Foreskin fibroblast (primary cell): ENCODE measurements at places on chromosomes 5 and 9.

DNA sequence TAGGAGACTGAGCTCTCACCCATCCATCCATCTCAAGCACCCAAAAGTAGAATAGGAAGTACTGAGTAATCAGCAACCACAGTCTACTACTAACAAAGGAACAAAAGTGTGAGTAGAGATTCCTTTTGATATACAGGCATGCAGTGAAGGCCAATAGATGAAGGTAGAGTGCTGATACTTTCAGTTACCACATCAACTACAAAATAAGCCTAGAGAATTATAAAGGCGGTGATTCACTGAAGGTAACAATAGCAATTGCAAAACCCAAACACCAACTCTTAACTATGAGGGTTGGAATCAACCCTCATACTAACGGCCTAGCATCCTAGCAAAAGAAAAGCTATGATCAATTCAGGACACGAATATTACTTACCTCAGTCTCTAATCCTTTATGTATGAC is 992.6 kb downstream of the DNAH5 start:
- DNase-seq: no peak

GRCh38 chr5:38341641-38342040 is 83.3 kb downstream of the EGFLAM start:
- no peak for DNase-seq

DNA sequence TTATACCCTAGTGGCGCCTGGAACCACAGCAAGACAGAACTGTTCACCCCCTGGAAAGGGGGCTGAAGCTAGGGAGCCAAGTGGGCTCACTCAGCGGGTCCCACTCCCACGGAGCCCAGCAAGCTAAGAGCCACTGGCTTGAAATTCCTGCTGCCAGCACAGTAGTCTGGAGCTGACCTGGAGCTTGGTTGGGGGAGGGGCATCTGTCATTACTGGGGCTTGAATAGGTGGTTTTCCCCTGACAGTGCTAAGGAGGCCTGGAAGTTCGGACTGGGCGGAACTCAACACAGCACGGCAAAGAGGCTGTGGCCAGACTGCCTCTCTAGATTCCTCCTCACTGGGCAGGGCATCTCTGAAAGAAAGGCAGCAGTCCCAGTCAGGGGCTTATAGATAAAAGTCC is 19.5 kb downstream of the BTNL3 start:
- no peak for DNase-seq

DNA sequence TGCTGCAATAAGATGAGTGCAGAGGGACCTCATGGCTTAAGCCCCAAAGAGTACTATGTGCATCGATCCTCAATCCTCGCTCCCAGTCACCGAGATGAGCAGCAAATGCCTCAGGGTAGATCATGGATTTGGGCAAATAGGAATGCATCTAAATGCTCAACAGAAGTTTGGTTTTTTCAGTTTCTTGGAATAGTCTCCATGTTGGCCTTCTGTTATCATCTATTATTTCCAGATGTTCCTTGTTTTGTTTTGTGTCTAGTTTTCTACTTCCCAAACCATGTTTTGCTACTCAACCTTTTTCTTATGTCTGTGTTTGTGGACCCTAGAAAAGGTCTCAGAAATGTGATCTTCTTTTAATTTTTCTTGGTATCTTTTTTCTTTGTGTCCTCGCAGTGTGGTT is 43.5 kb upstream of the RASGRF2 start:
- no peak for DNase-seq

GRCh38 chr9:107740088-107740980 is 250.8 kb upstream of the KLF4 start:
- peak; percentile 45 for DNase-seq

DNA sequence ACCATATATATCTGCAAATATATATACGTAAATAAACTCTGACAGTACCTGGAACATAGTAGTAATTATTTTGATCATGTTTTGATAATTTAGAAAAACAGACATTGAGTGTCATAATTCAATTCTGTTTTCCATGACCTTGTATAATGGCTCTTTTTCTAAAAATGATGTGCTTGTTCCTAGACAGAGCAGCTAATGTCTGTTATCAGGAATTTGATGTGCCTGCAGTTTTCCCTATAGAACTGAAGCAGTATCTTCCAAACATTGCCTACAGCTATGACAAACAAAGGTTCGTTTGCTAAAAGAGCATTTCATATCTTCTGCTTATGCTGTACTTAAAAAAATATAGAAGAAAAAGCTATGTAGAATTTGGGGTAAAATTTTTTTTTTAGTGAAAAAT is 5.3 kb downstream of the SETD9 start:
- no peak for DNase-seq

DNA sequence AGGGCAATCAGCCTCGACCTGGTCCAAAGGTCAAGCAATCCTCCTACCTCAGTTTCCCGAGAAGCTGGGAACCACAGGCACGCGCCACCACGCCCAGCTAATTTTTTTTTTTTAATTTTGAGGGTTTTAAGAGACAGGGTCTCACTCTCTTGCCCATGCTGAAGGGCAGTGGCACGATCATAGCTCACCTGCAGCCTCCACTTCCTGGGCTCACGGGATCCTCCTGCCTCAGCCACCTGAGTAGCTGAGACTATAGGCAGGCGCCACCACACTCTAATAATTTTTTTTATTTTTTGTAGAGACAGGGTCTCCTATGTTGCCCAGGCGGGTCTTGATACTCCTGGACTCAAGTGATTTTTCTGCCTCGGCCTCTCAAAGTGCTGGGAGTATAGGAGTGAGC is 1.6 kb downstream of the UIMC1 start:
- DNase-seq: no peak

GRCh38 chr5:103120607-103121200 is 603 bp downstream of the PPIP5K2 start:
- DNase-seq: peak; percentile 29

GRCh38 chr9:127503947-127504886 is 52.9 kb downstream of the LRSAM1 start:
- DNase-seq: peak; percentile 89

DNA sequence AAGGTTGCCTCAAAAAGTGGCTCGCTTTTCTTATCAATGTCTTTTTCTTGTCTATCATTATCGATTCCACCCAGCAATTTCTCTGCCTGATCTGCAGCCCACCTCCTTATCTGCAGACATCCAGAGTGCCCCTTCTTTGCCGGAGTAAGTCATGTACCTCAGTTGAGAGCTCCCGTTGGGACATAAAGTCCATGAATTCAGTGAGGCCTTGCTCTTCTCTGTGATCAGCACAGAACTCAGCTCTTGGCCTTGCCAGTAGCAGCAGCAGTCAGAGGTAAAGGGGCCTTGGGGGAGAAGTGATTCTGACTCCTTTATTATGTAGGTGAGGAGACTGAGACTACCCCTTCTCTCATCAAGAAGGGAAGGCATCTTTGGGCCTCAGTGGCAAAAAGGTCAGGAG is 24.9 kb upstream of the DCAF12 start:
- DNase-seq: no peak

DNA sequence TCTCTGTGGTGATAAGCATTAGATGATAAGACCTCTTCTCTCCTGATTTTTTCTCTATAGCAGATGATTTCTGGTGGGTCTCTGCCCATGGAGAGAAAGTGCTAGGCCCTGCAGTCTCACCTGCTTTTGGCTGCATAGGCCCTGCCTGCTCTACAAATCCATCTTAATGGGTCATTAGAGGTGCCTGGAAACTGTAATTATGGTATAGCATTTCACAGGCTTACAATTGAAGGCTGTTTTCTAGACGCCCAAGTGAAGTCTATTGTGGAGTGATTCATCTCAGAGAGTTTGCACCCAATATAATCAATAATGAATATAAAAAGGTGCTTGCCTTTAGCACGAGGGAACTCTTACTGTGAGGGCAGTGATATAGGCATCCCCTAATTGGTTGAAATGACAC is 33.8 kb downstream of the NEUROG1 start:
- no peak for DNase-seq

DNA sequence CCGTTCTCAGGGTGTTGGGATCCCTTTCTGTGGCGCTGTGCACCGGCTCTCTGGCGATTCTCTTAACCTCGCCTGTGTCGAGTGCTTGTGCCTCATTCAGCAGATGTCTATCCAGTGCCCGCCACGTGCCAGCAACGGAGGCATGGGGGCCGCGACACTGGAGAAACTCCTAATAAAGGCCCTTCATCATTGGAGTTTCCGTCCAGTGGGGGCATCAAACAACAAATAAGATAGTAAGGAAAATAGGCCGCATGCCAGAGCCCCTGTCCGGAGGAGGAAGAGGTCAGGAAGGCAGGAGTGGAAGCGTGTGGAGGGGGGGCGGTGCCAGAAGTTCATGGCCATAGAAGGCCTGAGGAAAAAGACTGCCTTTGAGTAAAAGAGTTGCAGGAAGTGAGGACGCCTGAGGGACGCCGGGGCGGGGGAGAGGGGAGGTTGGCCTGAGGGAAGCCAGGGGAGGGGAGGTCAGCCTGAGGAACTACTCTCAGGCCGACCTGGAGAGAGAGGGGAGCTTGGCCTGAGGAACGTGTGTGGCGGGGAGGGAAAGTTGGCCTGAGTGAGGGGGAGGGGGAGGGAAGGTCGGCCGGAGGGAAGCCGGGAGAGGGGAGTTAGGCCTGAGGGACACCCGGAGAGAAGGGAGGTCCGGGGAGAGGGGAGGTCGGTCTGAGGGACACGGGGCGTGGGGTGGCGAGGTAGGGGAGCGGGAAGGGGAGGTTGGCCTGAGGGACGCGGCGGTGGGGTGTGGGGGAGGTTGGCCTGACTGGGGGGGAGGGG is 82.2 kb downstream of the CACNA1B start:
- no peak for DNase-seq

- DNase-seq: no peak
Observed at GRCh38 chr9:77864211-77864889, 167.3 kb downstream of the GNAQ start.

DNA sequence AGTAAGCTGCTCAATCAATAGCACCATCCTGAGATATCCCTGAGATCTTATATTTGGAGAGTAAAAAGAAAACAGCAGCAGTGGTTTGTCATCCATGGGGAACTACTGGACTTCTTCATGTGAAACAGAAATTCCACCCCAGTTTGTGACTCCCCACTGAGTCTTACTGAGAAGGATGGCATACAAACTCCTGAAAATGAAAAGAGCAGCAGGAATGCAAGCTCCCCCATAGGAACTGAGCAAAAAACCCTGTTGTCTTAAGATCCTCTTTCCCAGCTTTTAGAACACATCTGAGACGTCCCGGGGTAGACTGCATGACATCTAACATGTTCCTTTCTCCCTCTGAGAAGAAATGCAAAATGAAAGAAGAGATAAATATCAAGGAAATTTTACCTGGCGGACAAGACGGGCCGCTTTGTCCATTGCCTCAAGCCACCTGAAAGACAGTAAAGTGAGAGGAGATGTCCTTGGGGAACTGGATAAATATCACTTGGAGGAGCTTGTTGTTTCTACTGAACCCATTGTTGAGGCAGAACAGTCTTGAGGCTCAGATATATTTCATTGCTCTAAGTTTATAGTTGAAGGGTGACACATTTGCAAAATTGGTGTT is 117.1 kb downstream of the NUDT12 start:
- no peak for DNase-seq
